ENCODE measurements at places on chromosomes 7 and 10.
A peak's percentile ranks its signal among the peaks of the same experiment; 100 is the strongest.

DNA sequence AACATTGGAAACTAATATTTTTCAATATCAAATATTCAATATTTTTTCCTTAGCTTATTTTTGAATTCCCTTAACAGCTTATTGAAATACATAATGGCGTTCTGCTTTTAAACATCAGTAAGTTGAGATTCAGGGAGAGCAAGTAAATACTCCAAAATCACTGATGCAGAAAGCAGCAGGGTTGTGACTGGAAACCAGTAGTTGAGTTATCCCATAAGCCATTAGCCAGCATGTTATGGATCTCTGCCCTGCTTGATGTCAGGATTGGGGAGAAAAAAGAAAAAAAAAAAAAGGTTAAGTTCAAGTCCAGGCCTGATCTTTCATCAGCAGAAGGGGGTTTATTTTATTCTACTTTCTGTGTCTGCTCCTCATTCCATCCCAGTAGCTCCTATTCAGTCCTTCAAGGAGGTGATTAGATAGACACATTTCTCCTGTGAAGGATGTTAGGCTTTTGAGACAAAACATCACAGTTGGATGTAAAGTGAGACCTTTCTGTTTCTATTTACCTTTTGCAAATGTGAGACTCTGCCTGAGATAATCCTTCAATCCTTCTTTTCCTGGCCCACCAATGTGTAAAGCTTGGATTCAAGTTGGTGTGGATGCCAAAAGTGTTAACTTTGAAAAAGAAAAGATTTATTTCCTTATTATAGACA is 110.9 kb upstream of the HDAC9 start:
- no peak for DNase-seq

GRCh38 chr10:27908231-27908630 is 90.6 kb downstream of the ODAD2 start:
- no peak for DNase-seq

DNA sequence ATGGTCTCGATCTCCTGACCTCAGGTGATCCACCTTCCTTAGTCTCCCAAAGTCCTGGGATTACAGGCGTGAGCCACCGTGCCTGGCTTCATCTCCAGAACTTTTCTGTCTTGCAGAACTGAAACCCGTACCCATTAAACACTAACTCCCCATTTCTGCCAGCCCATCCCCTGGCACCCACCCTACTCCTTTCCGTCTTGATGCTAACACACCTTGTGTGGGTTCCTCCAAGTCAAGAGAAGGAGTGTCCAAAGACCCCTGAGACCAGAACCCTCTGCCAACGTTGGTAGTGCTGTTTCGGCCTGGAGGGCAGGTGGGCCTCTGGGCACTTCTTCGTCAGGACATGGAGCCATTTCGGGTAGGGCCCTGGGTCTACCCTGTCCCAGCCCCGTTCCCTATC is 83.6 kb downstream of the MGMT start:
- no peak for DNase-seq

GRCh38 chr7:71191771-71192170 is 59.8 kb downstream of the GALNT17 start:
- DNase-seq, result no peak

DNA sequence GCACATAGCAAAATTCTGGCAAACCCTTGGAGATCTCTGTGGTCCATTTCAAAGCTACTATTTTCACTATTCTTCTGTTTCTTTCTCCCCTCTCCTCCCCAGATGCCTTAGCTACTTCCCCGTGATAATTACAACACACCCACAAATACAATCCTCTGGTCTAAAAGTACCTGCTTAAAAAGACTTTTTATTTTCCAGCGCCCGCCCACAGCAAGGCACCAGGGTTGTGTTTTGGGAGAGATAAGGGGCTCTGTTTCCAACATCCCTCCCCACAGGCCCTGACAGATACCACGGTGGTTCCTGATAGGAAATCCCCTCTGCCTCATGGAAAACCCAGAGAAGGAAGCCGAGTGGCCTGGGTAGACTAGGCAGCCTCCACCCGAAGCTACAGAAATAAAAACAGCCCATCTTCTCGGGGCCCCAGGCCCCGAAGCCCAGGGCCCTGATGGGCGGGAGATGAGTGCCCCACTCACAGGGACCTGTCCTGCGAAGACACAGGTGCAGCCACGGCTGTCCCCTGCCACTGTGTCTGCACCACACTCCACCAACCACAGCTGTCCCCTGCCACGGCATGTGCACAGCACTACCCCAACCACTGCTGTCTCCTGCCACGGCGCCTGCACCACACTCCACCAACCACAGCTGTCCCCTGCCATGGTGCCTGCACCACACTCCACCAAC is 19.7 kb downstream of the CALML5 start:
- no peak for DNase-seq

- DNase-seq, result no peak
Measured at GRCh38 chr7:31254926-31255325, 85.6 kb downstream of the NEUROD6 start.

DNA sequence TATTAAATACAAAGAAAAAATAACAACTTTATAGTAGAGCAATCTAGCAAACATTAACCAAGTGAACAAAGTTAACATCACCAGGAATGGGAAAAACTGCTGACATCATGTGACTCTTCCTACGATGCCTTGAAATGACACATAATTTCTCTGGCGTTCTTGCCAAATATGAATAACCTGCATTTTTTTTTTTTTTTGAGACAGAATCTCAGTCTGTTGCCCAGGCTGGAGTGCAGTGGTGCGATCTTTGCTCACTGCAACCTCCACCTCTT is 126.5 kb upstream of the VKORC1L1 start:
- no peak for DNase-seq

- DNase-seq, result no peak
Measured at GRCh38 chr7:43137811-43138210, 25.4 kb downstream of the HECW1 start.

DNA sequence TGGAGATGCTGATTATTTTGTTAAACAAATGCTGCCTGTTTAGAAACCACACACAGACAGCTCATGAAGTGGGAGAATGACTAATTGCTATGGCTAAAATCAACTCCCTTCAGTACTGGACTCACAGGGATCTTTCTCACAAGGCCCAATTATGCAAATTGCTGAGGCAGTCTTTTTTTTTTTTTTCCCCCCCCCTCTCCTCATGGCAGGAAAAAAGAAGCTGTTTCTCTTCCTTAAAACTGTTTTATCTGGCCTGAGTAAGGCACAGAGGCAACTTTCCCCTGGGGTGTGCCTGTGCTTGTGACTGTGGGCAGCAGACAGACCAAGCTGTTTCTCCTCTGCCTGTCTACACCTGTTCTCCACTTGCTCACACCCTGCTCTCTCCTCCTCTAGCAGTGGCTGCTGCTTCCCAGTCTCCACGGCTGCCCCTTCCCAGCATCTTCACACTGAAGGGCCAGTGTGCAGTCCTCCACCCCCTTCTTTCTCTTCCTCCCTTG is 65.4 kb upstream of the STEAP1B start:
- peak; percentile 17 for DNase-seq

- DNase-seq, result peak; percentile 45
Measured at GRCh38 chr10:79196470-79197461, 128.0 kb downstream of the ZMIZ1 start.

DNA sequence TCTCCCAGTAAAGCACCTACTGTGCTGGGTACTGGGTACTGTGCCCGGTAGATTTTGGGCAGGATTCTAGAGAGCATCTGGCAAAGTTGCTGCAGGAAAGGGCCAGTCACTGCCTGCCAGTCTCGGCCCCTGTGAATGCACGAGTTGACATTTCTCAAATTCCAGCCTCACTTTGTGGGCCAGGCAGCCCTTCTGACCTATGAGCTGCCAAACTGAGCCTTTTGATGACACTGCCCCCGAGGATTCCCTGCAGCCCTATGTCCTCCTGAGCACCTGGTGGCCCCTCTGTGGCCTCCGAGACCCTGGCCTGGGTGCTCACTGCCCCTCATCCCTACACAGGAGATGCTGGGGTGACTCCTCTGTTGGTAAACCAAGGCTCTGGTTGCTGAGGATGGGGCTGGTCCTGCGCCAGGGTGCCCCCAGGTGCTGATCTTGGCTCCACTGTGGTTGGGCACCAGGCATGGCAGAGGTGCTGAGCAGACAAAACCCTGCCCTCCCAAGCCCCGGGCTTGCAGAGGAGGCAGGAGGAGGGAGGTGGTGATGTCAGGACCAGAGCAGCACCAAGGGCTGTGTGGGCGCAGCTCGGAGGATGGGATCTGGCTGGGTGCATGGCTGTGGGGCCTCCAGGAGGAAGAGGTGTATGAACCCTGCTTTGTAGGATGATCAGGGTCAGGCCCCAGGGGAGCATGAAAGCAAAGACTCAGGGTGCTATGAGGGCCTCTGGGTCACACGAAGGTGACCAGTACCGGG is 16.2 kb downstream of the LHPP start:
- no peak for DNase-seq

- no peak for DNase-seq
Measured at GRCh38 chr10:71246591-71247413, 34.4 kb downstream of the UNC5B start.

DNA sequence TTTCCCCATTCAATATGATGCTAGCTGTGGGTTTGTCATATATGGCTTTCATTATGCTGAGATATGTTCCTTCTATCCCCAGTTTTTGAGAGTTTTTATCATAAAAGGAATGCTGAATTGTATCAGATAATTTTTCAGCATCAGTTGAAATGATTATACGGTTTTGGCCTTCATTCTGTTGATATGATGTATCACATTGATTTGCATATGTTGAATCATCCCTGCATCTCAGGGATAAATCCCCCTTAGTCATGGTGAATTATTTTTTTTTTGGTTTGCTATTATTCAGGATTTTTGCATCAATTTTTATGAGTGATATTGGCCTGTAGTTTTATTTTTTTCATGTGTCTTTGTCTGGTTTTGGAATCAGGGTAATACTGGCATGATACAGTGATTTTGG is 1152.3 kb upstream of the C7orf33 start:
- DNase-seq, result no peak

GRCh38 chr10:79422178-79422892 is 23.1 kb downstream of the ZCCHC24 start:
- DNase-seq, result no peak

- DNase-seq, result no peak
Measured at GRCh38 chr7:16583834-16584233, 57.2 kb downstream of the LRRC72 start.

- no peak for DNase-seq
Measured at GRCh38 chr7:48976253-48976652, 51.9 kb downstream of the CDC14C start.

DNA sequence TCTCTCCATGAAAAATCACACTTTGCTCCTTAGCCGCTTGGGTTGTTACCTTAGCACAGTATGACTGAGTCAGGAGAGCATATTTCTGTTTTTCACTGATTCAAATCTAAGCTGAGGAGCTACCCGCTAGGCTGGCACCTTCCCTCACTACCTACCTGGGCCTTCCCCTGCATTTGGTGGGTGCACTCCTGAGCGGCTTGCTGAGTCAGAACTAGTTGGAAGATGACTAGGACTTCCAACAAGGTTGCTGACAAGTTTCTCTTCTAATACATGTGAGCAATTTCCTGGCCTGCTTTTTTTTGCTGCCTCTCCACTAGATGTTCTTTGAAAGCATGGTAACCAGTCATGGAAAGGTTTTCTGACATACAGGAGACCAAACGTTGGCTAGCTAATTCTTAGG is 43.8 kb upstream of the SEC61G start:
- DNase-seq, result no peak

- DNase-seq, result no peak
Measured at GRCh38 chr7:3520206-3520605, 219.2 kb downstream of the SDK1 start.
